ENCODE measurements at places on chromosomes 5 and 9. TPM values are rescaled to one million over a fixed set of nuclear protein-coding genes. Genes with fewer than 3 reads are reported as not detected.

TSC1 gene
- 22.3 TPM for total RNA-seq

HNRNPA0 gene
- 22.1 TPM for total RNA-seq

MYOZ3 gene
- total RNA-seq: not detected

TAF11L10 gene
- total RNA-seq: not detected

ZNF883 gene
- 1.2 TPM for total RNA-seq

WDR38 gene
- total RNA-seq: not detected

SNCAIP gene
- not detected for total RNA-seq

GRCh38 chr5:113176734-113177133, 200.1 kb downstream of the DCP2 start:
- DNase-seq: no peak

- DNase-seq: peak; percentile 15
Measured at GRCh38 chr5:116887104-116887503, 312.5 kb upstream of the SEMA6A start.

DNA sequence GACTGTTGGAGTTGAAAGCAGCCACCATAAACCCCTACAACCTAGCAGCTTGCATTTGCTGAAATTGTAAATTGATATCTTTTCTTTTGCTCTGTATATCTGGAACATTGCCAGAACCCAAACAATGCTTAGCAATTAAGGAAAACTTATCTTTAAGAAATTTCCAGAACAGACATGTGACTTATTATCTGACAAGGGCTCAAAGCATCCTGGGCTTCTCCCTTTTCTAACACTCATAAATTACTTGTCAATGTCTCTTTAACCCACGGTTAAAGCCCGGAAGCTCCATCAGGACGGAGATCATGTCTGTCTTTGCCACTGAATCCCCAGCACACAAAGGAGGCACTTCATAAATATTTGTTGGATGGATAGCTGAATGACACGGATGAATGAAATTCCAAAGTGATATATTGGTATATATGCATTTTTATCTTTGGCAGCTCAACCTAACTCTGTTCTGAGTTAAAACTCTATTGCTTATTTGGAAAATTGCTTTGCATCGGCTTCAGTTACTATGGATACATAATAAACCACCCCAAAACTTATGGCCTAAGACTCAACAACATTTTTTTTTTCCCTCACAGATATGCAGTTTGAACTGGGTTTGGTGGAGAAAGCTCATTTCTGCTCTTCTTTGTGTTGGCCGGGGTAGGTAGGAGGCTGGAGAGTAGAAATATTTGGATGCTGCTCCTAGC, 103.1 kb upstream of the CLINT1 start:
- no peak for DNase-seq

DNA sequence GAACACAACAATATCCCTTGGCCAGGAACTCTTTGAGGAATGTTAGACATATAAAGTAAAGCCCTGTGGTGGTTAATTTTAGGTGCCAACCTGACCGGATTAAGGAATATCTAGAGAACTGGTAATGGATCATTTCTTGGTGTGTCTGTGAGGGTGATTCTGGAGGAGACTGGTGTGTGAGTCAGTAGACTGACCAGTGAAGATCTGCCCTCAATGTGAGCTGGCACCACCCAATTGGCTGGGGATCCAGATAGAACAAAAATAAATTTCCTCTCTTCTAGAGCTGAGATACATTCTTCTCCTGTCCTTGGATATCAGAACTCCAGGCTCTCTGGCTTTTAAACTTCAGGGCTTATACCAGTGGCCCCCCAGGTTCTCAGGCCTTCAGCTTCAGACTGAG, 56.2 kb upstream of the TNPO1 start:
- DNase-seq: peak; percentile 41

DNA sequence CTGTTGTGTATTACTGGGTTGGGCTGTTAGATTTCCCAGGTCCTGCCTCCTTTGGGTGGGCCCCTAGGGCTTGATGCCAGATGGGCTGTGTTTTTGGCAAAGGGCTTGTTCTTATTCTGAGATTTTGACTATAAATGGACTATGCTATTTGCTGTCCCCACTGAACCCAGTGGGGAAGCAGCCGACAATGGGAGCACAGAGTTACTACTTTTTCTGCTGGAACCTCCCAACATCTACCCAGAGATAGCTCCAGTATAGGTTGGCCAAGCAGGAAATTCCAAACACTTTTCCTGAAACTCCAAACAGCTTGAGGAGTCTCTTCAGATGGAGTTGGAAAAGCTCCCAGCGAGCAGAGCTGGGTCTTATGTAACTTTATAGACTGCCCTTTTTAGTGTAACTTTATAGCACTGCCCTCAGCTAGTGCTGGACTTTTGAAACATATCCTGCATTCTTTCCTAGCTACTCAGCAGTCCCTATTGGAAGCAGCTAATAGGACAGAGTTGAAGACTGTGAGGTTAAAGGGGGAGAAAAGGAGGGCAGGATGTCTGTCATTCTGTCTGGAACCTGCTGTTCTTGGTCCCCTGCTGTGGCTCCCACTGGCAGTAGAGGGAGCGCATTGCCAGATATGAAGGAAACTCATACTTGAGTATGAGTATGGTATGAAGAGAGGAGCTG, 21.0 kb downstream of the RUSC2 start:
- DNase-seq: peak; percentile 83

- DNase-seq: no peak
Measured at GRCh38 chr9:102642651-102643050, 352.5 kb upstream of the CYLC2 start.

DNA sequence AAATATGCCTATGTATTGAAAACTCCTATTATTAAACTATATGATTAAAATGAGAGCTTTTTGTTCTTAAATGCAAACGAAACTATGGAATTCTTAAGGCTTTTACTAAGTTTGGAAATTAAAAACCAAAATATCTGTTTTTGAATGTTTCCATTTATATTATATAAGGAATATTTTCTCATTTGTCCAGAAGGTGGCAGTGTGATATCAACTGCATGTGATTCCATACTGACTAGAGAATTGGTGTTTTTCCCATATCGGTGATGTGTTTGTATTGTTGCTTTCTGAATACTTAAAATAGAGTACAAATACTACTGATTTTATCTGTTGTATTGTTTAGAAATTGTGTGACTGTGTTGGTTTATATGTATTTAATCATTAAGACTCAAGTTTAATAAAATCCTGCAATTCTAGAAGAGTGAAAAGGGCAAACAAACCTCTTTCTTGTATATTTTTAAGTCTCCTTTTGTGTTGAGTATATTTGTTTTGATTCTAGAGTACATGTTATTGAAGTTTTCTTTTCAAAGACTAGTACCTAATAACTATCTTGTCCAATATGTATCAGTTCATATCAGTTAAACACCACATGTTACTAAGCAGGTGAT, 320.8 kb downstream of the CCDC171 start:
- DNase-seq: peak; percentile 50

DNA sequence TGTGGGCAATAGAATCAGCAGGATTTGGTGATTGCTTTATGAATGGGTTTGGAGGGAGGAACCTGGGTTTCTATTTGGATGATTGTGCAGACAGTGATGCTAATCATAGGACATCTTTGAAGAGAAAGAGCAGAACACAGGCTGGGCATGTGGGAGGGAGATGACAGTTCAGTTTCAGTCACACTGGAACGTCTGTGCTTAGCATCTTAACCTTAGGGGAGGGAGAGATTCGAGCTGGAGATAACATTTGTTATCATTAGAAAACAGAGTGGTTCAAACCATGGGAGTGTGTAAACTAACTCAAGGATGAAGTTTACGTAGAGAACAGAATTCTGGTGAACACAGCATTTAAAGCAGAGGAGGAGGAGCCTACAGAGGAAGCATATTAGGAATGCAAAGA, 138.6 kb upstream of the PPP2R2B start:
- DNase-seq: no peak

DNA sequence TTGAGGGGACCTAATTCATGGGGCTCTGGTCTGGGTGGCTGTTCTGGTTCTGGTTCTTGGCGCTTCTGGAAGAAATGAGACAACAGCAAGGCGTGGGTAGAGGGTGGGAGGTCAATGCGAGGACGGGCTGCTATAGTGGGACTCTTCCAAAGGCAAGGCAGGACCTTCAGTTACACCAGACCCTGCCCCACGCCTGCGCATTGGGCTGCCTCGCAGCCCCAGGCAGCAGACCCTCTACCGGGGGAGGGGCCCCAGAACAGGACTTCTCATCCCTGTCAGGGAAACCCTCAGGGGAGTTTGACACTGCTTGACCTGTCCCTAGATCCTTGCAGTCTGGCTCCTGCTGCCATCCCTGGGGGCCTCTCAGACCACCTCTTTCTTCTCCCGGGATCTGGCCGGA, 18.5 kb downstream of the CCDC69 start:
- DNase-seq: no peak

DNA sequence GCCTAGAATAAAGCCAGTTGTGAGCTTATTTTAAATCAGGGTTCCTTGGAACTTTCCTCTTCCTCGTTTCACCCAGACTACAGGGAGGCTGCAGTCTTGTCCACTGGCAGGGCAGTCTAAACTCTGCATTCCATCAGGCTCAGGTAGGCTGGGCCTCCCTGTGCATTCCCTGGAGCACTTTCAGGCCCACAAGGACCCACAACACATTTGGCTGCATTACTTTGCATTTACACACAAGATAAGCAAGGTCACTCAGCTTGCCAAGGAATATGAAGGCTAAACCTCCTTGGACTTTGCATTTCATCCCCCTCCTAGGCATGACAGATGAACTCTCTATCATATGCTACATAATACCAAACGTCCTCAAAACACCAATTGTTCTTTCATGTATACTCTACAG, 104.2 kb downstream of the MARCHF3 start:
- no peak for DNase-seq

- peak; percentile 33 for DNase-seq
Measured at GRCh38 chr5:53944981-53945380, 365.4 kb downstream of the ARL15 start.

DNA sequence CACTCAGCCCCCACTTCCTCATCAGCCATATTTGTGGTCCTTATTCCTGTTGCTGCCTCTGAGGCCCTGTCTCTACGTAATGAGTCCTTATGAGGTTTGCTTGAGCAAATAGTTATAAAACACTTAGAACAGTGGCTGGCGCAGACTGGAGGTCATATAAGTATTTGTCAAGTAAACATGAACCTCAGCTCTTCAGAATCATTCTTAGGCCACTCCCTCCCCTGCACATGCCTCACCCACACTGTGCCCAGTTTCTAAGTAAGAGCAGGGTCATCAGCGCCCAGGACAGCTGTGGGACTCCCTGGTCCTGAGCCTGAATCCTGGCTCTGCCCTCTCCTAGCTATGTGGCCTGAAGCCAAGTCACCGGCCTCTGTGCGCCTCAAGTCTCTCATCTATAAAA, 4.0 kb downstream of the ST6GALNAC4 start:
- no peak for DNase-seq

- DNase-seq: no peak
Measured at GRCh38 chr9:29212397-29213387, 1639.4 kb upstream of the C9orf72 start.

GRCh38 chr9:97188545-97188944, 118.9 kb upstream of the CCDC180 start:
- no peak for DNase-seq

DNA sequence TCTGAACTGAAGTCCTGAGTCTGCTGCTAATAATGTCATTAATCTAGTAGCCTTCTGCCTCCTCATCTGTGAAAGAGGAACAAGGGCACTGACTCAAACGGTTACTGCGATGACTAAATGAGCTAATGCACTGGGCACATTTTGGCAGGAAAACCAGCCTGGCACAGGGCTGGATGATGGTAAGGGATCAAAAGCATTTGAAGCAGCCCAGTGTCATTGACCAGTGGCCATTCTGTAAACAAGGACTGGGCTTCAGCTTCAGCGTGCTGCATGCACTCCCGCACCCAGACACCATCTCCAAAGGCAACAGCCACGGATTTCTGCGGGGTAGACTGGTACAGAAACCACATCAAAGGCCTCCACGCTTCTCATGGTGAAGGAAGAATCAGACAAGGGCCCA, 8.0 kb downstream of the GCNT4 start:
- DNase-seq: peak; percentile 70

DNA sequence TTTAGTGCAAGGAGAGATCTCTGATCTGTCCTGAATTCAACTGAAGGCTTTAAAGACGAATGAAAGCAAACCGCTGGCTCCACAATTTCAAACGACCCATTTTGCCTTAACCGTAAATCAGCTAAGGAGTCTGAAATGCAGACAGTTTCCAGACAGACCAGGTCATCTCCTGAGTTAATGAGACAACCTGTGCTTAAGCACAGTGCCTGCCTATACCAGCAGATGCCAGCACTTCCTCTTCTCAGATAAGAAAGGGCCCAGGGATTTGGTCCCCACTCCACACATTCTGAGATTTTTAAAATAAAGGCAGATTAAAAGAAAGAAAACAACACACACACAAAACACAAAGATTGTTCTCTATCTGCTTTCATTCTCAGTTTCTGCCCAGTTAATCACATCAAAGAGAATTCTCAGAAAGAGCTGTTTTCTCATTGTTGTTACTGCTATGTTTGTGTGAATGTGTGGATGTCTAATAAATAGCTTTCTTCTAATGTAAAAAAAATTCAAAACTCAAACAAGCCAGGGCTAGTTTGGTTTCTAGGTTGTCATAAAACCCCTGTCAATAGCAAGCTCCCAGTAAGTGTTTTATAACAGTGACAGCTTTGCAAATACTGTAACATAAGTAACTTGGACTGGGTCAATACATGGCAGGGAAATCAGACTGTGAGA, 157.7 kb upstream of the SLC24A2 start:
- peak; percentile 57 for DNase-seq

GRCh38 chr5:67166460-67167285, 29.9 kb downstream of the CD180 start:
- no peak for DNase-seq

DNA sequence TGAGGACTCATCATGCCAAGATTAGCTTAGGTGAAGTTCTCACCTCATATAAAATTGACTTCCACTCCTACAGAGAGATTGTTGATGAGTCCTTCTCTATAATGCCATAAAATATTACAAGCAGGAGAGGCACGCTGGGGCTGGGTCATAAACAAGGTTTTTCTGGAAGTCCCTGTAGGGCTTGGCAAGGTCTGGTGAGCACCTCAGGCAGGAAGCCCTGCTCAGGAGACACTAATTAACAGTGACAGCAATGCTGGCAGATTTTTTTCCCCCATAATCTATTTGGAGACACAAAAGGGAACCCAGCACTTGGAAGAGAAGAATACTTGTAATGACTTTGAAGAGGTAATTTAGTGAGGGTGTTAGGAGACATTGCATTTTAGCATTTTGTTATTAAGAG, 118.7 kb downstream of the DIRAS2 start:
- DNase-seq: no peak

- no peak for DNase-seq
Measured at GRCh38 chr5:168227973-168228615, 63.4 kb upstream of the WWC1 start.

- DNase-seq: no peak
Measured at GRCh38 chr5:174493530-174493929, 230.9 kb upstream of the MSX2 start.

GRCh38 chr9:99931155-99931840, 24.8 kb downstream of the STX17 start:
- DNase-seq: no peak
